ENCODE measurements at places on chromosomes 16 and 17.

- no peak for DNase-seq
Measured at GRCh38 chr16:10009684-10010083, 172.5 kb downstream of the GRIN2A start.

- DNase-seq: no peak
Measured at GRCh38 chr16:28213396-28213795, 1.6 kb upstream of the XPO6 start.

DNA sequence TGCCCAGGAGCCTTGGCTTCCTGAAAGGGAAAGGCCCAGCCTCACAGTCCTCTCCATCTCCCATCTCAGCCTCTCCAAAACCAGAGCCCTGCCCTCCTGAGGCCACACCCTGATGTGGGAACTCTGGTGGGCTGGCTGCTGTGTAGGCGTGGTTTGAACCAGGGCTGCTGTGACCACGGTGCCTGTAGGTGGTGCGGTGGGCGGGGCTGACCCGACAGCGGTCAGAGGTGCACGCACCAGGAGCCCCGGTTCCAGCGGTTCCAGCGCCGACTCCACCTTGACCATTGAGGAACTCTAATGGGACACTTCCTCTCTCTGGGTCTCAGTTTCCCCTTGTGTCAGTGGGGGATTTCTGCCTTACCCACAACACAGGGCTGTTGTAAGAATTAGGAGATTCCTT is 2.4 kb downstream of the RAP1GAP2 start:
- DNase-seq: no peak

- DNase-seq: no peak
Measured at GRCh38 chr17:39014044-39014794, 47.0 kb upstream of the FBXO47 start.

GRCh38 chr16:75244844-75245758 is 6.3 kb downstream of the BCAR1 start:
- DNase-seq: no peak

DNA sequence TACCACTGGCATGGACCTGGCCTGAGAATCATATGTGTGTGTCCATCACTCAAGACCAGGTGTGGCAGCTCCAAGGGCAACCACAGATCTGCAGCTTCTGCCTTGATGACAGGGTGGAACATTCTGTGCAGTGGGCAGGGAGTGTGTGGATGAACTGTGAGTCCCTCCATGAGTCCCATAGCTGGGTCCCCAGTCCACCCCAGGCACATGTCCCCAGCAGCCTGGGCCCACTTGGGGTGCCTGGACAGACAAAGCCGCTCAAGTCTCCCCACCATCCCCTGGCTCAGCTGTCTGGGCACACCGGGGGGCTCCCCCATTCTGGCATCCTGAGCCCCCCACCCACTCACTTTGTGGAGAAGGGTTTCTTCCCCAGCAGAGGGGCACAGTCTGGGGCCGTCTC is 4.6 kb upstream of the KRT16 start:
- no peak for DNase-seq

DNA sequence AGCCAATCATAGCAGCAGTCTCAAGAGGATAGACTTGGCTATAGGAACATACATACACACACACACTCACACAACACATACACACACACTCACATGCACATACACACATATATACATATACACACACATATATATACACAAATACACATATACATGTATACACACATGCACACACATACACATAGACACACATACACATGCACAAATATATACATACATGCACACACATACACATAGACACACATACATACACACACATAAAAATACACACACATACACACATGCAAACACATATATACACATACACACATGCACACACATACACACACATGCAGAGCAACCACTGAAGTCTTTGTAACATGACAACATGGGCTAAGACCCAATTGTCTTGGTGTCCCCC is 19.7 kb downstream of the CBLN1 start:
- no peak for DNase-seq

DNA sequence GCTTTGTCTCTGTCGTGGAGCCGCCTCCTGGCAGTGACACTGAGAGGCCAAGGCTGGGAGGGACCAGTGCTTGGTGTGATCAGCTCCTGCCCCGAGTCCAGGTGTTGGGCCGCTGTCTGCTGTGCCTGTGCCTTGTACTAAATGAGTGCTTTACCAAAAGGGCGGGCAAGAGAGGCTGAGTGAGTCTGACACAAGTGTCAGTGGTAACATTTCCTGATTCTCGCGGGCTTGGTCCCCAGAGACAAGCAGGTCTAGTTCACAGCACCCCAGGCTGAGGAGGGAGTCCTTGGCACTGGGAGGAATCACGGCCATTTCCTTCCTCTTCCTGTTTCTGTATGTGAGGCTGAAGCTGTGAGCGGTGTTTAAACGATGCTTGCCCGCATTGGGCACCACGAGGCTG is 30.2 kb downstream of the PLD6 start:
- no peak for DNase-seq

- no peak for DNase-seq
Measured at GRCh38 chr17:65892912-65893377, 299.0 kb downstream of the CEP112 start.

DNA sequence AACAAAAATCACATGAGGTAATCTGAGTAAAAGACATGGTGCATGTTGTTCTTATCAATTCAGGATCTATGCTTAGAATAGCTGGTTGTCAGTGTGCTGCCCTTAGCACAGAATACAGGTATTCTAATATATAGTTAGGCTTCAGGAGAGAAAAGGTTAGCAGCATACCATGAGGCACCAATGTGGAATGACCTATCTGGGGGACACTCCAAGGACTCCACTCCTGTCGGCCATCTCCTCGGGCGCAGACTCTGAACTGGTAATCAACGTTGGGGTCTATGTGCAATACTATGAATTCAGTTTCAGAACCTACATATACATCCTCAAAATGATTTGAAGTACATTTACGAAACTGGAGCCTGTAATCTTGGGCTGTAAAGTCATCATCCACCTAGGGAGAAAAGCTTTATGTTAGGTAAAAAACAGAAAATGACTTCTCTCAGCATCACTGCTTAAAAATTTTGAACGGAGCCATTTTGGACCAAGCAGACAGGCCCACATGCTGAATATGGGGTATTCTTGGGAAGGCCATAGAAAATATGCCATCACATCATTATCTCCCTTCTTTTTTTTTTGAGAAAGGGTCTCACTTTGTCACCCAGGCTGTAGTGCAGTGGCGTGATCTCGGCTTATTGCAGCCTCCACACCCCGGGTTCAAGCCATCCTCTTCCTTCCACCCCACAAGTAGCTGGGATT is 31.1 kb downstream of the CRLF3 start:
- no peak for DNase-seq

- DNase-seq: no peak
Measured at GRCh38 chr17:74206332-74206818, 2.9 kb downstream of the RPL38 start.

- no peak for DNase-seq
Measured at GRCh38 chr17:69972251-69972650, 102.8 kb upstream of the KCNJ16 start.

DNA sequence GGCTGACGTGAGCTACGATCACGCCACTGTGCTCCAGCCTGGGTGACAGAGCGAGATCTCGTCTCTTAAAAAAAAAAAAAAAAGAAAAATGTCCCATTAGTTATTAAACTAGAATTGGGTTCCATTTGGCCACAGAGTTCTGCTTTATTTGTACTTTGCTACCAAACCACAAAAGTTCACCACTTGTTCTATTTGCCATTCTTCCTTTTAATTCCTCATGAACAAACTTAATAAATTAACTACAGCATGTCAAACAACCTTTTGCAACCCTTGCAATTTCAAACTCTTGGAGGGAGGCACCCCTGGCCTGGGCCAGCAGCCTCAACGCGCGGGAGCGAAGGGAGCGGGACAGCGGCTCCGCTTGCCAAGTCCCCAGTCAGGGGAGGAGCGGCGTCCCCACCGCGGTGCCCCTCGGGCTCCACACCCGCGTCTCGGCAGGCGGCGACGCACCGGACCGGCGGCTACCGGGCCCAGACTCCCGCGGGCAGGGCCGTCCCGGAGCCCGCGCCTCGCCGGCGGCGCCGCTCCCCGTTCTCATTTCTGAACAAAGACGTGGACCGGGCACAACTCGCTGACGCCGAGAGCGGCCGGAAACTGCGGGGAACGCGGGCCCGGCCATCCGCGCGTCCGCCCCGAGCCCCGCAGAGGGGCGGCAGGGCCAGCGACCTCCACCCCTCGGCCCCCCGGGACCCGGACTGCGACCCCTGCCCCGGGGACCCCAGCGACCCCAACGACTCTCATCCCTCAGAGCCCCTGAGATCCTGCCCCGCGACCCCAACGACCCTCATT is 775 bp downstream of the CYTH1 start:
- peak; percentile 70 for DNase-seq

DNA sequence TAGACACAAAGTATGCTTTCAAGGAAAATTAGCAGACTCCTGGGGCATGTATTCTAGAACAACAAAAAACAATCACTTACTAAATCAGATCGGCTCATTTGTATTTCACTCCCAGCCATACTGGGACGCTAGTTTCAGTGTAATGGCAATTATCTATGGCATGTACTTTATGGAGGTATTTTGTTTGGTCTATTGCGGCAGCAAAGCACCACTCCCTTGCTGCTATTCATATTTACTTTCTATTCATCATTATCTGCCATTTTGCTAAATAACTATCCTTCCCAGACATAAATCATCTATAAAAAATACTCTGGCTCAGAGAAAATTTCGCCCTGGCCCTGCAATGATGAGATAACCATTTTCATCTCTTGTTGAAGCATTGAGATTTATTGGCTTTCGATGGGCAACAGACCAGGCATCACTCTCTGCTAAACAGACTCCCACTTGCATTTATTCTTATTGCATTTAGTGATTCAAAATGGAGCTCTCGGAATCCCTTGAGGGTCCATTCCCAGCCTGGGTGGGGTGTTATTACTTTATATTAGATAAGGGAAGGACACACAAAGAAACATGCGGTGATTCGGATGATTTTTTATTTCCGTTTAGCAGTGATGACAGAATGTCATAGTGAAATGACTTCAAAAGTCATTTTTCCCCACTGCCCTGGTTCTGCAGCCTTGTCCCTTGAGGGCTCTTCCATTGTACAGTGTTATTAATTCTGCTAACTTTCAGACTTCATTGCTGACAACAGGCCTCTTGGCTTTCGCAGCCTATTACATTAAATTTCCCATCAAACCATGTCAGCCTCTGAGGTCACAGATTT is 225.8 kb downstream of the IRX3 start:
- no peak for DNase-seq

DNA sequence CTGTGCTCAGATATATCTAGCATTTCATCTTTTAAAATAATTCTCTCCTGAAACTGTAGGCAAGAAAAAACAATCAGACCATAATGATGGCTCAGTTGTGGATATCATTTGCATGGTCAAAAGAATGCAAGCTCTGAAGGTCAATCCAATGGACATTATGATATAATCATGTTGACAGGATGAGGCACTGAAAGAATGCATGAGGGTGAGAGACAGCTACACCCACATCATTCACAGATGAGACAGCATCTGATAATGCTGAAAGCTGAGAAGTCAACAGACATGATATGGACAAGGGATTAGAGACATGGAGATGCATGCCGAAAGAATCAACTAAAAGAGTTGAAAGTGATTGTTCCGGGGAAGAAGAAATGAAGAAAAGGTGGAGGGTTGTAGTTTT is 346.4 kb upstream of the CDH5 start:
- DNase-seq: no peak

DNA sequence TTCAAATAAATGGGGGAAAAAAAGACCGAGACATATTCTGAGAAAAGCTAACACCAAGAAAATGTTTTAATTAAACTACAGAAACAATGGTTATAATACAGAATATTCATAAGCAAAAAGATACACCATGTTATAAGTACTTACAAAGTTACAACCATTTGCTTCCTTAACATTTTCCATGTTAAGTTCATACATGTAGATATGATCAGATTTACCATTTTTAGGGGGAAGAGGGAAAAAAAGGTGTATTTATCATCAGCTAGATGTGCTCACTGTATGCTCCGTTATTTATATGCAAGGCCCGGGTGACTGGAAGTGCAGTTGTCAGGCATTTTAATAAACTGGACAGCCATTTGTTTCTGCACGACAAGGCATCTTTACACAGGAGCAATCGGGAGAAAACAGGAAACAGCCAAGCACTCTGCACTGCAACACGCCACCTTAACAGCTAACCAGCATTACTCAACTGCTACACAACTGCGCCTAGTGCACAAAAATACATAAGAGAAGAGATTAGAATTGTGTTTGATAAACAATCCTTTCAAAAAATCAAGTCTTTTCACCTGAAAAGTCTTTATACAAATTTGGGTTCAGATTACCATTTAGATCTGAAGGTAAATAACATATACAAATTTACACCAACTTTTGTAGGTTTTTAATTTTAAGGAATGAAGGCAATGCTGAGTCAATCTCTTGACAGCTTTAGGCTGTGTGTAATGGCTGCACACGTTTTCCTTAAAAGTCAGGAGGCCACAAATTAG is 2.9 kb downstream of the SRSF2 start:
- DNase-seq: no peak

DNA sequence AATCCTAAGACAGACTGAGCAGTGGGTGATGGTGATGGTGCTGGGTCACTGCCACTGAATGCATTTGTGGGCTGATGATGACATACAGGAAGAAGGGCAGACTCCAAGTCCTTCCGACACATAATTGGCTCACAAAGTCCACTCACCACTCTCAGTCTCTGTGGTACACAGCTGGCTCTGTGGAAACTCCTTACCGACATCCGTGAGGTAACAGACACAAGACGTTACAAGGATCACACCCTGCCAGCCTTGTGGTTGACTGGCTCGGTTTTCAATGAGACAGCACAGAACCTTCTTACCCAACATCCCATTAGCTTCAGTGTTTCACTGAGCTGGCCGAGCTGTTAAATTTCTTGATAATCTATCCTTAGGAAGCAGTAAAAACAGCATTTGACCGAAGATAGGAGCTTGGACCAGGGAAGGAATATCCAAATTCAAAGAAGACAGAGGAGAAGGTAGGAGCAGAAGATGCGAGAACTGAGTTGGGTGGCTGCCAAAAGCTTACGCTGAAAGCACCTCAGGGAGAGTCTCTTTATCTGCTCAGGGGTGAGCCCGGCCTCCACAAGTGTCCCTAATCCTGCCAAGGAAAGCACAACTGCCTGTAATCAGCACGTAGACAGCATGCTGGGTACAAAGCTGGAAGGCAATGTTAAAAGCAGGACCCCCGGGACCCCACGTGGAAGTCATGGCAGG is 5.5 kb upstream of the MXRA7 start:
- DNase-seq: peak; percentile 62

Measured in activated T-cell treated with anti-CD3 and anti-CD28 coated beads, Interleukin-2, amount 50 U/mL, for 72 hours (primary cell).